ENCODE measurements at places on chromosomes 12 and 14.

- no peak for DNase-seq
Observed at GRCh38 chr12:54684636-54685630, 36.8 kb upstream of the DCD start.

- peak; percentile 16 for DNase-seq
Observed at GRCh38 chr12:16165506-16165905, 112.0 kb downstream of the SLC15A5 start.

GRCh38 chr12:53073881-53074280 is 5.3 kb downstream of the SPRYD3 start:
- no peak for DNase-seq

GRCh38 chr12:52058631-52059361 is 7.6 kb downstream of the NR4A1 start:
- DNase-seq, result no peak

DNA sequence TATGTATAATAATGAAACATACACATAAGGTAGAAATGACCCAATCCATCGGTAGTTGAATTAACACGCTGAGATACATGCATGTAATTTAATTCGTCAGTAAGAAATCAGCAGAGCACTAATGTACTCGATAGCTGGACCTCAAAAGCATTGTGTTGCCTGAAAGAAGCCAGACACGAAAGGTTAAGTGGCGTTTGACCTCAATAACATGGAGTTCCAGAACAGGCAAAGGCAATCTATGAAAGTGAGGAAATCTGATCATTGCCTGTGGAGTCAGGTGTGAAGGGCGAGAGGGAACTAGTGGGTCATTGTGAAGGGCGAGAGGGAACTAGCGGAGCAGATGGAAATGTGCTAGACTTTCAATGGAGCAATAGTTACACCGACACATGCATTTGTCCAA is 970.4 kb upstream of the TMEM132C start:
- no peak for DNase-seq

DNA sequence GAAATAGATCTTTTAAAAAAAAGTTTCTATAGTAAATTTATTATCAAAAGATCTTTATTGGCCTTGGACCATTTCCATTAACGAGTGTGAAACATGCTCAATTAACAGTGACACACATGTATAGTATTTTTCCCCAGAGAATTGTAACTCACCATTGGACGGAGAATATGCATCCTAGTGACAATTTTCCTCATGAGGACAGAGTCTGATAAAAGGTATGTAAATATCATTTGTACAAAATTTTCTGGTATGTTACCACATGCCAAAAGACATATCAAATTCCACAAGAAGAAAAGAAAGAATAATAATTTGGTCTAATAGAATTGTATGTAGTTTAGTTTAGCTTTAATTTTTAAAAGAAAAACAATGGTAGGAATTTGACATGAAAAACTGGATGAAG is 1096.0 kb upstream of the FLRT2 start:
- DNase-seq, result no peak

- DNase-seq, result no peak
Observed at GRCh38 chr12:49518914-49519573, 19.8 kb upstream of the KCNH3 start.

GRCh38 chr12:120836114-120836684 is 68.0 kb downstream of the SPPL3 start:
- no peak for DNase-seq

DNA sequence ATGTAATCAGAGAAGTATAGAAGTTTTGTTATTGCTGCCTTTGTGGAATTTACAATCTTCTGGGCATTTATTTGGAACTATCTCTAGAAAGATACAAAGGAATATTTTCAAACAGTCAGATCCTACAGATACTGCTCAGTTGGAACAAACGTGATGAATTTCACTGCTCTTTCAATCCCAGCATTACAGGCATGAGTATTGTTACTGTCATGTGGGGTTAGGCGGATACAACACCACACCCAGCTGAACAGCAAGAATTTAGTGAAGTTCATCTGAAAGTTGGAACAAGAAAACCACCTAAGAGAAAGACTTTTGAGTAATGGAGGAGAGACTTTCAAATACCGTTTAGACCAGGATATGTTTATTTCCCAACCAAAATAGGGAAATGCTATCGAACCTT is 123.3 kb upstream of the PLXNC1 start:
- DNase-seq, result no peak

GRCh38 chr14:65555358-65555757 is 142.8 kb downstream of the FUT8 start:
- no peak for DNase-seq

- no peak for DNase-seq
Observed at GRCh38 chr14:63308723-63309317, 9.9 kb downstream of the GPHB5 start.

GRCh38 chr14:103052407-103052806 is 4.9 kb downstream of the CDC42BPB start:
- DNase-seq, result no peak

GRCh38 chr12:3189282-3189681 is 112.1 kb downstream of the TSPAN9 start:
- DNase-seq, result no peak

GRCh38 chr12:21828779-21829178 is 54.3 kb upstream of the KCNJ8 start:
- DNase-seq, result no peak

DNA sequence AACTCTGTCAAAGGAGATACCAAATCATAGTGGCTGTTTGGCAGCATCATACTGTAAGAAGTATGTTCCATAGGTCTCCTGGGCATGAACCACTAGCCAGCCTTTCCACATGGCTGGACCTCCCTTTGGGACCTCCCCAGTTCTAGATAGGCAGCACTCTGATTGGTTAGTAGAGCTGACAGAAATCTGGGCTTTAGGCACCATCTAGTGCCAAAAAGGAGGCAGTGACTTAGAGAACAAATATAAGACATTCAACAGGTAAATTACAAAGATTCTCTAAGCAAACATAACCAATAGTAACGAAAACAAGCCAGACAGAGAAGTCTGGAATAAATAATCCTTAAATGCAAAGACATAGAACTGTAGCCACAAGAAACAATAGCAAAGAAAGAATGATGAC is 148.0 kb upstream of the PDE3A start:
- DNase-seq, result peak; percentile 1

- no peak for DNase-seq
Observed at GRCh38 chr14:100539003-100539660, 48.1 kb downstream of the BEGAIN start.

DNA sequence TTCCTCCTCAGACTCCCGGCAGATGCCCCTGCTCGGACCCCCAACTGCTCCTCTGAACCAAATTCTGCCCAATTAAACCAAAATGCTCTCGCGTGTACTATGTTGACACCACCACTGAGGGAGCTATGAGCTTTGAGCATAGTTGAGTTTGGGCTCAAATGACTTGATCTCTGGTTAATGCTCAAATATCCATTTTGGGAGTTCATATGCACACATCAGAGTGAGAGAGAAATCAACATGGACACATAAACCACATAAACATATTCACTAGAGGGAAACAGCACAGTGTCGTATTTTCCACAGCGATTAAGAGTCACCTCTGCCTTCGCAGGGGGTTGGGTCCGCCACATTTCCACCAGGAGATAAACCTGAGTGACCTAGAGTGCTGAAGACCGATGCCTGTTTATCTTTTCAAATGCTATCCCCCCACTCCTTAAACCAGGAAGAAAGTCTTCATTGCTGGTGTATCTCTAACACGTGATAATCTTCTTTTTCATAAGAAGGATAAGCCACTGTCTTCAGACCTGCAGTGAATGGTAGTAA is 59.4 kb upstream of the FOXN3 start:
- DNase-seq, result no peak

DNA sequence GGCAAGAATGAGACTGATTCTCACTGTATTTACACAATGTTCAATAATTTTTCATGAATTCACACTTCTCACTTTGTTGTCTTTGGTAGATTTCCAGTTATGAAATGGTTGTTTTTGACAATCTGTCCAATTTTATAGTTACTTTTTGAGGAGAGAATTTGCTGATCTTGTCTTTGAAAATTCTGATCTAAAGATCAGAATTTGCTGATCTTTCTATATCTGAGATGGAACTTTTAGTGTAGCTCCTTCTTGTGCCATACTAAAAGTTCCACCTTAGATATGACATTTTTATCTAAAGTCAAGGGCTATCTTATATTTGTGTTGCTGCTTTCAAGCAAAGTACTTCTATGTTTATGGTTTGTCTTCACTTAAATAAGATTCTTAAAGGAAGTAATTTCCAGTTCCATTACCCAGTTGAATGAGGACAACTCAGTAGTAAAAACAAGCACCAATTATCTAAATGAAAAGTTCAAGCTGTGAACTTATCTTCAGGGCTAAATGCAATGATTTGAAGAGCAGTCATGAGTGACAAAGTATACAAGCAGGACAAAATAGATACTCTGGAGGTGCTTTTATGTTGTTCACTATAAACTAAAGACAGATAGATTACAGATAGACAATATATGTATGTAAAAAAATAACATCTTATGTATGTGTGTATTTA is 76.4 kb upstream of the FOXG1 start:
- DNase-seq, result no peak

Measured in AG09319 (cell line).